ENCODE measurements at places on chromosomes 7 and 10.

DNA sequence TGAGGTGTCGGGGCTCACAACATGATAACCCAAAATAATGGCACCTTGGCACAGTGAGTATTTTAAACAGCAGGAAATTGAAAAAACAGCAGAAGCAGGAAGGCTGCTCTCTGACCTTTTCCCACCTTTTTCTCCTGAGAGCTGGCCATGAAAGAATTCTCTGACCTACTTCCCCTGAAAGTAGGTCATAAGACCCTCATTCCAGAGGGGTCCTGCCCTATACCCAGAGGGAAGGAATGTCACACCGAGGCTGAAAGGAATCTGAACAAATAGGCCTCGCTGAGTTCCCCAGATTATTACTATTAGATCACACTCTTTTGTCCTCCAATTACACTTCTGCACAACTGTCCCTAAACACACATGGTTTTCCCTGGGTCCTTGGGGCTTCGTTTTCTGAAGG lies 18.8 kb downstream of the CPVL start:
- DNase-seq = no peak

DNA sequence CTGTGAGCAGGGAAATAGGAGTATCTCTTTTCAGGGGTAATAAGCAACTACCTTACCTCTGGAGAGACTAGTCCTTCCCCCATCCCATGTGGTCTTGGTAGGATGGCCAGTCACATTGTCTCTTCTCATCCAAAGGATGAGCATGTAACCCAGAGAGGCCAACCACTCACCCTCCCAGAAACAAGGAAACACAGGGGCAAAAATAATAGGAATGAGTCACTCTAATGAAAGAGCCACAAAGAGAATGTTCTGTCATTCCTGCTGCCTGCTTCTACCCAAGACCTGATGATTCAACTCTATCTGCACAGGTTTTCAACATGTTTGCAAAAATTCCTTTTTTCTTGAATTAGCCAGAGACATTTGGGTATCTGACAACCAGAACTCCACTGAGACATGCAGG lies 99.3 kb upstream of the NFE2L3 start:
- no peak for DNase-seq

- DNase-seq = no peak
Measured at GRCh38 chr7:95974108-95974507, 201.8 kb downstream of the DYNC1I1 start.

DNA sequence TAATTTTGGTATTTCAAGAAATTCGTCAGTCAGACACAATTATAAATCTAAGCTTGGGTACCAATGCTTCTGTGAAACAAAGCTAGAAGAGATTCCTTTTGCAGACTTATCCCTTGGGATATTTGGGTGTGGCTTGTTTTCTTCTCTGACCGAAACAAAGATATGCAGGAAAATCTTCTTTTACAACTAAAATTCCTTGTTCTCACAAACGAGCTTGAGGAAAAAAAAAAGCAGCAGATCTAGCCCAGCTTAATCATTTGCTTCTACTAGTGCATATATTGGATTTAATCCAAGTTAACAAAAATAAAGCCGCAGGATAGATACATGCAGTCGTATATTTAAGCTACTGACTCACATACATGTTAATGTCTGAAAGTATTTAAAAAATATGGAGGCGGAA lies 104.2 kb downstream of the PRTFDC1 start:
- no peak for DNase-seq

GRCh38 chr7:153072806-153073205 lies 313.3 kb downstream of the ACTR3B start:
- DNase-seq = no peak

DNA sequence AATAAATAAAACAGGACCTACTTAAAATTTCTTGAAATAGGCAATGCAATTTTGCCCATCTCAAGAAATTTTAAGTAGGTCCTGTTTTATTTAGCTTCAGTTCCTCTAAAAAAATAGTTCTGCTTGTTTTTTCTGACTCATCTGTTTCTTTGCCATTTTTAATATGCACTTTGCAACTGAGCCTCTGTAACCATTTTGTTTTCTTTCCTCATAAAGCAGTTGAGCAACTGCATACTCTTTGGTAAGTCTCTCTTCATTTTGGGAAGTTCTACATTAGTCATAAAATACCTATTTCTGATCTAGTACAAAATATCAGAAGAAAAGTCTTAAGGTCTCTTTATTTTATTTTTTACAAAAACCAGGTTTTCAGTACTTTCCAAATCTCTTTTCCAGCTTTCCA lies 18.0 kb downstream of the TAS2R40 start:
- DNase-seq = no peak

GRCh38 chr7:114791771-114792170 lies 130.1 kb upstream of the MDFIC start:
- peak; percentile 50 for DNase-seq

DNA sequence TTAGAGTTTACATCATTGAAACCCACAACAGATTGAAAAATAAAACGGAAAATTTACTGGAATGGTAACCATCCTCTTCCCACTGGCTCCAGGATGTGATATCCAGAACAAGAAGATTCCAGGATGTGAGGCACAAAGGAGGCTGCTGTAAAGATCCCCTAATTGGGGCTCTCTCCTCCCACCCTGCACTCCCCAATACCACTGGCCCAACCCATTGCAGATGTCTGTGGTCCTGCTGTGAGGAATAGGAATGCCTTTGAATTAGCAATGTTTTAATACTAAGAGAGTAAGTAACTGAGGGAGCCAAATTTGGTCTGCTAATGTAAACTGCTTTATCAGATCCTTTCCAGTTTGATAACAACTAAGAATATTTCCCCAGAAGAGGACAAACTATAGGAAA lies 225.9 kb upstream of the INHBA start:
- DNase-seq = no peak

GRCh38 chr7:113915956-113916355 lies 2.9 kb downstream of the PPP1R3A start:
- DNase-seq = no peak

GRCh38 chr7:2247141-2247995 lies 5.3 kb downstream of the NUDT1 start:
- DNase-seq = peak; percentile 8

- no peak for DNase-seq
Measured at GRCh38 chr10:59302381-59302780, 60.0 kb downstream of the FAM13C start.

- DNase-seq = no peak
Measured at GRCh38 chr7:148412691-148413090, 177.9 kb upstream of the C7orf33 start.

DNA sequence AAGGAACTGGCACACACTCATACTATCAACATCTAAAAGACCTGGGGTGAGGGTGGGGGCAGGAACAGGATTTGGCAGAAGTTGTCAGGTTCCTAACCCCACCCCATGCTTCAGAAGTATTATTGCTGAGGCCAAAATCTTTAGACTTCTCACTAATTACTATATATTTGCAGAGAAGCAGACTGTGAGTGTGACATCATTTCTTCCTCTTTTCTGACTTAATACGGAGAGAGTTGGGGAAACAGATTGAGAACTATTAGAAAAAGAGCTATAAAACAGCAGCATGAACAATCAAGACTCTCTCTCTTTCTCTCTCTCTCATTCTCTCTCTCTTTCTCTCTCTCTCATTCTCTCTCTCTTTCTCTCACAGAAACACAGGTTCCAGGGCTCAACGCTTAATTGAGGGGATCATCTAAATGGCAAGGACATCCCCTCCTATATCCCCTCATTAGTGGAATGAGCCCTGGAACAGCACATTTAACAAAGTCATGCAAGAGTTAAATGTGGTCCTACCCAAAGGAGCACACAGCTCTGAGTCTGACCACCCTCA lies 94.8 kb downstream of the KCNMA1 start:
- DNase-seq = no peak

GRCh38 chr7:91088156-91088555 lies 176.1 kb upstream of the FZD1 start:
- DNase-seq = no peak

GRCh38 chr10:60572511-60573194 lies 183.0 kb upstream of the ANK3 start:
- peak; percentile 55 for DNase-seq

DNA sequence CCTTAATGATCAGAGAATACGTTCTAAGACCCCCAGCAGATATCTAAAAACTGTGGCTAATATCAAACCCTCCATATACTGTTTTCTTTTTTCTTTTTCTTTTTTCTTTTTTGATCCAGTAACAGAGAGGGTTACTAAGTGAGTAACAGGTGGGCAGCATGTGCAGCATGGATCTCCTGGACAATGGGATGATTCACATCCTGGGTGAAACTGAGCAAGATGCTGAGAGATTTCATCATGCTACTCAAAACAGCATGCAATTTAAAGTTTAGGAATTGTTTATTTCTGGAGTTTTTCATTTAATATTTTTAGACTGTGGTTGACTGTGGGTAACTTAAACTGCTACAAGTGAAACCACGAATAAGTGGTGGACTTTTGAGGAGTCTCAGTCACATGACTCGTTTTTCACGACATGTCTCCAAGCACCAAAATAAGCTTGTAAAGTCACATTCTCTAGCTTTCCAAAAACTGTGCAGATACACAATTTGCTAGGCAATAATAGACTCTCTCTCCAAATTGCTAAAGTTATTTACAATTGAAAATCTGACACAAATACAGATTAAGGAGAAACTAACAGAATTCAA lies 716.2 kb downstream of the NXPH1 start:
- DNase-seq = no peak

- peak; percentile 94 for DNase-seq
Measured at GRCh38 chr7:107982042-107982840, 20.7 kb downstream of the LAMB1 start.

- no peak for DNase-seq
Measured at GRCh38 chr10:69375307-69376151, 41.2 kb downstream of the TACR2 start.

- peak; percentile 29 for DNase-seq
Measured at GRCh38 chr10:48289501-48290238, 15.2 kb upstream of the FRMPD2 start.

DNA sequence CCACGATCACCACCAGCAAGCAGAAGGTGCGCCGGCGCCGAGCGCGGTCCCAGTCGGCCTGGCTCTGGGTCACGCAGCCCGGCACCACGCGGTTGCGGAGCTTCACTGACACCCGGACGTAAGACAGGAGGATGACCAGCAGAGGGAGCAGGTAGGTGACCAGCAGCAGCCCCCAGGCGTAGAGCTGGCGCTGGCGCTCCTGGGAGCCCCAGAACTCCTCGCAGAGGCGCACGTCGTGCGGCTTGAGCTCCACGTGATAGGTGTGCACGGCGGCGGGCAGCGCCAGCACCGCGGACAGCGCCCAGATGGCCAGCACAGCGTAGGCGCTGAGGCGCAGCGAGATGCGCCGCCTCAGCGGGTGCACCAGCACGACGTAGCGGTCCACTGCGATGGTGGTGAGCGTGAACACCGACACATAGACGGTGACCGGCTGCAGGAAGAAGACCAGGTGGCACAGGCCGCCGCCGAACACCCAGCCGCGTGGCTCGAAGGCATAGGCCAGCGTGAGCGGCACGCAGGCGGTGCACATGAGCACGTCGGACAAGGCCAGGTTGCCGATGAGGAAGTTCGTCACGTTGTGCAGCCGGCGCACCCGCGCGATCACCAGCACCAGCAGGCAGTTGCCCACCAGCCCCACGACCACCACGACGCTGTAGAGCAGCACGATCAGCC lies 920 bp downstream of the PRLHR start:
- peak; percentile 46 for DNase-seq
